Natural killer cell (primary cell): ENCODE measurements at places on chromosomes 6 and 20. TPM values are rescaled to one million over a fixed set of nuclear protein-coding genes. Genes with fewer than 3 reads are reported as not detected.
A peak's percentile ranks its signal among the peaks of the same experiment; 100 is the strongest.

DNA sequence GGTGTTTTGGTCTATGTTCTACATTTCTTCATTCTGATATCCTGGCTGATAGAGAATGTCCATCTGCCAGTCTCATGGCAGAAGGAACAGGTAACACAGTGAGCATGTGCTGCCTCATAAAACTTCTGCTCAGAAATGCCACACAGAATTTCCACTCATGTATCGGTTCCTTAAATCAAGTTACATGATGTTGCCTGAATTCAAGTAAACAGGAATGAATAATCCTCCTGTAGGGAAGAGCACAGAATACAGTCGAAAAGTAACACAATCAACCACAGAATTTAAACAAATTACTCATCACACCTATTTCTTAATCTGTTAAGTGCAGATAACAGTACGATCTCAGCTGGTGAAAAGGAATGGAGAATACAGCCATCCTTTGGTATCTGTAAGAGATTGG is 74.7 kb downstream of the FAM217A start:
- DNase-seq, result no peak

GRCh38 chr6:141259091-141259490 is 873.6 kb upstream of the GJE1 start:
- no peak for DNase-seq

DNA sequence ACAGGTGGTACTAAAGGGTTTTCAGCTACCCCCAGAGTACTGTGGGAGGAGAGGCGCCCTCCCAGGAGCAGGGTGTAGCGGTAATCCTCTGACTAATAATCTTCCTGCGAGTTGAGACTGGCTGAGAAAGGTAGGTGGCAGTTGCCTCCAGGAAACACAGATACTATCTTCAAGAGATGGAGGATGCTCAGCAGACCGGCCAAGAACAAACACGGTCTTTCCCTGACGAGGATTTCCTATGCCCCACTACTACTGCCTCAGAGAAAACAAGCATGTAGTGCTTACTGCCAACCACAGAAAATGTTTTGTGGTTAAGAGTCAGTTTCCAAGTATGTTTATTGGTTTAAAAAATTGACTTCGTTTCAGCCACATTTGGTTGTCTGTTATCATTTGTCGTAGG is 26.8 kb downstream of the C6orf89 start:
- peak; percentile 83 for DNase-seq

DNA sequence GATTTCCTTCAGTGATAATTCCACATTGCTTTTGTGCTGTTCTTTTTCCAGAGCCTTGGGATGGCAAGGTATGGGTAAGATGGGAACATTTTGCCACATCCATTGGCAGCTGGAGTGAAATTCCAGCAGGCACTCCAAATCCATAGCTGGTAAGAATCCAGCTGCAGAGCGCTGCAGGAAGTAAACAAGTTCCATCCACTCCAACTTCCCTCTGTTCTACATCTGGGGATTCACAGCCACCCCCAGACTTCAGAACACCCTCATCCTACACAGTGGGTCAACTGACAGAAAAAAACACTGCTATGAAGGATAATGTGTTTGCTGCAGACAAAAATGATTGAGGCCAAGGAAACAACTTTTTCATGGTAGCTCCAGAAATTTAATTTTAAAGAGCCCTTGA is 747.8 kb downstream of the MAFB start:
- no peak for DNase-seq

DNA sequence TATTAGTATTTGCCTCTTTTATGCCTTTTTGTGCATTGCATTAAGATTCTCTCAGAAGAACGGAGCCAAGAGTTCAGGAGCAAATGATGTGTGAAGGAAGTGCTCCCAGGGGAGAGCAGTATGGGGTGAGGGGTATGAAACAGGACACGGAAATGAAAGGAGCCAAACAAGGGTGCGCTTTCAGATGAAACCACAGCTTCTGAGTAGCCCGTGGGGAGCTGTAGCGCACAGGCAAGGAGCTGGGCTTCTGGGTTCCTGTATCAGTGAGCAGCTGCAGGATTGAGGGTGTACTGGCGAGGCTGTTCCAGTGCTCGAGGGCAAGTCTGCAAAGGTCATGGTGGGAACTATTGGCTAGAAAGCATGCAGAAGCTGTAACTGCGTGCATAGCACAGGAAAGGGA is 25.4 kb downstream of the ANKEF1 start:
- DNase-seq, result no peak

DNA sequence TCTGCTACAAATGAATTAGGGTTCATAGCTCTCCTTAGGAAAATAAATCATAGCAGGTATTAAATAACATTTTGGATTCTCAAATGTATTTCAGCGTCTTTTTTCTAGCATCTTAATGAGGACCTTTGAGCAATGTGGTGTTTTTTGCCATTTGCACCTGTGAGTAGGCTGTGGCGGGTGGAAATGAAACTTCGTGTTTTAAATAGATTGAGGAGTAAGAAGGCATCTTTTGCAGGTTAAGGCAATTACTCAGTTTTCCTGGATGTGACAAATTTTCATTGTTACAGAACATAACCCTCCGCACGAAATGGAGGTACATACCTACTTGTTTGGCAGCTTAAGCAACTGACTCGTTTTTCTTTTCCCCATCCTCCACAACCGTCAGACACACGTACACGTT is 708.9 kb upstream of the NRSN1 start:
- DNase-seq, result no peak

GRCh38 chr6:63565058-63565726 is 7.1 kb upstream of the LOC128125822 start:
- no peak for DNase-seq

Gene ZNF133
- total RNA-seq, result 9.6 TPM

Gene CLPSL1
- not detected for total RNA-seq

Gene TRIM40
- 0.26 TPM for total RNA-seq

Gene PACRG
- not detected for total RNA-seq

Gene DYNLT2
- total RNA-seq, result 6.8 TPM

Gene MAS1
- not detected for total RNA-seq

Gene PSMG4
- total RNA-seq, result 15.3 TPM

Gene GNRH2
- total RNA-seq, result 0.49 TPM

Gene CEP43
- 15.4 TPM for total RNA-seq
